ENCODE measurements at places on chromosomes 16 and 17.

- DNase-seq = no peak
These were observed 6.8 kb downstream of the SCARF1 start for GRCh38 chr17:1638624-1639300.

DNA sequence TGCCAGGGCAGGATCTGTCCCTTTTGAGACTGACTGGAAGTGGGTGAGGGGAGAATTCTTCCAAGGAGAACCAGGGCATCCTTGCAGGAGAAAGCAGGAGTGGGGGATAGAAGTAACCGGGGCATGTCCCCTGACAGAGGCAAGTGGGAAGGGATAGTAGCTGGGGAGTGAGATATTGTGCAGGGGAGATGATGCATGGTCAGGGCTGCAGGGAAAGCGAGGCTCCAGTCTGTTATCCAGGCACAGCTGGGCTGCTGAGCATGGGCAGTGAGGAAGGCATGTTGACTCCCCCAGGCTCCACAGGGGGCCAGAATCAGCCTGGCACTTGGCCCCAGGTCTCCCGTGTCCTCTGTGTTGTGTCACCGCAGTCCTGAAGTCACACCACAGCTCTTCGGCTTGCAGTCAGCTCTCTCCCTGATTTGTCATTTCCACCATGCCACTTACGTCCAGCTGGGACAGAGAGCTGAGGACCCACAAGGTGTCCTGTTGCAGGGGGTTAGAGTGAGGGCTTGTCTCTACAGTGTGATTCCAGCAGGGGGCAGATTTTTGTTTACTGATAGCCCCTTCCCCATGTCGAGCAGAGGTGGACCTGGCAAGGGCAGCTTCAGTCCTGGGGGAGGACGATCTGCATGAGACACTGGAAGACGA is 40.9 kb downstream of the B9D1 start:
- no peak for DNase-seq

- DNase-seq = no peak
These were observed 28.8 kb downstream of the CCL4 start for GRCh38 chr17:36132421-36132831.

- DNase-seq = no peak
These were observed 115.5 kb upstream of the IRX5 start for GRCh38 chr16:54815177-54815576.

DNA sequence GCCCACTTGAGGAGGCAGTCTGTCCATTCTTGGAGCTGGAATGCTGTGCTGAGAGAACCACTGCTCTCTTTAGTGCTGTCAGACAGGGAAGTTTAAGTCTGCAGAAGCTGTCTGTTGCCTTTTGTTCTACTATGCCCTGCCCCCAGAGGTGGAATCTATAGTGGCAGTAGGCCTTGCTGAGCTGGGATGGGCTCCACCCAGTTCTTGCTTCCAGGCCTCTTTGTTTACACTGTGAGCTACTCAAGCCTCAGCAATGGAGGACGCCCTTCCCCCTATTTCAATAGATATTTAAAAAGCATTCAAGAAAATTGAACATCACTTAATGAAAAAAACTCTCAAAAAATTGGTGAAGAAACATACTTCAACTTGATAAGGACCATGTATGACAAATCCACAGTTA is 313.5 kb downstream of the PHKB start:
- DNase-seq = no peak

Data from heart right ventricle (tissue), 16 donors.